ENCODE measurements at places on chromosomes 5 and 9.

DNA sequence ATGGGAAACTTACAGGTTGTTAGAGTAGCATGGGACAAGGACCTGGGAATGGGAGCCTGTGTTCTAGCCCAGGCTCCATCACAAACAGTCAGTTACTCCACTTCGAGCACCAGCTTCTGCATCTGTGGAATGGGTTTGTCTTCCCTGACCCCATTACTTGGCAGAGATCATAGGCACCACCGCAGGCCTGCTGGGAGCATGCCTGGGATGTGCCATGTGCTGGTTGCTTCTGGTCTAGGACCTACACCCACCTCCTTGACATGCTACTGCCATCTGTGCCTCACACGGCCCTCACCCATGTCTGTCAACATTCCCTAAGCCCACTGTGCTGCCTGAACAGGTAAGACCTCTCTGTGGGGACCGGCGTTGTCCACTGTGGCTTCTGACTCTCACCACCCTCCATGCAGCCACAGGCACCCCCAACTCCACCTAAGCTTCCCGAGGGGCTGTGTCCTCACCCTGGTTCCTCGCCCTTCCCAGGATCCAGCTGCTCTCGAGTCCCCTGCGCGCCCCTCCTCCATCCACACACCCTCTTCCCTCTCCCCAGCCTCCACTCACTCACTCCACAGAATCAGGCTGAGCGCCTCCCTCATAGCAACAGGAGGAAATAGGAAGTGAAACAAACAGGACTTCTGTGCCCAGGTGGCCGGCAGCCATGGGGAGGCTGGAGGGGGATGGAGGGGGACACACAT is 85.9 kb upstream of the FAM120A start:
- DNase-seq = no peak

DNA sequence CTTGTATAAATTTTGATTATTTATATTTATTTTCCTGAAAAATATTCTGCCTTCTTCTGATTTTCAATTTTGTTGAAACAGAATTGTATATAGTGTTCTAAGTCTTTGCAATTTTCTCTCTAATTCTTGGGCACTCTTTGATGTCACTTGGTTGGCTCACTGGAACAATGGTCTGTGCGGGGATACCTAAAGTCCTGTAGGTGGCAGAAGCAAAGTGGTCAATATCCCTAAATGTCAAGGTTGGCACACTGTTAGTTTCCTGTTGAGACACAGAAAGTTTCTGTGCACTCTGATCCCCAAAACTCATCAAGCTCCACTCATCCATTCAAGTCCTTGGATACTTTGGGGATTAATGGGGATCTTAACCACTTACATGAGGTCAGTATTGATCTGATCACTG is 480.8 kb upstream of the CCNG1 start:
- no peak for DNase-seq

- no peak for DNase-seq
Observed at GRCh38 chr9:38390851-38391250, 1.7 kb upstream of the ALDH1B1 start.

GRCh38 chr9:757246-757881 is 84.1 kb upstream of the DMRT1 start:
- peak; percentile 57 for DNase-seq

DNA sequence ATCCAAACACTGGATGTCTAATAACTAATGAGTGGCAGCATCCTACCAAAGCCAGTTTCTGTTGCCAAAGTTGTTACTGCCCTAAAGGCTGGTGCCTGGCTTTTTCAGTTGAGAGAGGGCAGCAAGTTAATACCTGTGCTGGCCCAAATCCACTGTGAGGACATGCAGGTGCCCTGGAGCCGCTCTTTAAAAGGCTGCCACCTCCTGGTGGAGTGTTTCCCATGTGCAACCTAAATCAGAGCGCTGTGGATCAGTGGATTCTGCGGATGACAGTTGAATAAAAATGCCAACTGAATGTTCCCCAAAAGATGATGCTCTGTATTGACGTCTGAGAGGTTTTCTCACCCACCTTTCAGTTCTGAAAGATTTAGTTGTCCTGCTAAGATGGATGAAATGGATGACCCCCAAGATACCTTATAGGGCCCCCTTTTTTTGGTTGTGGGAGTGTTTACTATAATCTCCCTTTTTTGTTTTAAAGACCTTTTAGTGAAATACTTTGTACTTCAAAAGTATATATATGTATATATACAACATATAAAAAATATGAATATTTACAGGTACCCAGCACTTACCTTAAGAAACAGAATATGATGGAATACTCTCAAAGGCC is 146.4 kb downstream of the EGFLAM start:
- DNase-seq = peak; percentile 51

- no peak for DNase-seq
Observed at GRCh38 chr5:167561796-167562195, 729.6 kb upstream of the WWC1 start.

- no peak for DNase-seq
Observed at GRCh38 chr9:124520206-124520596, 13.0 kb upstream of the NR5A1 start.

DNA sequence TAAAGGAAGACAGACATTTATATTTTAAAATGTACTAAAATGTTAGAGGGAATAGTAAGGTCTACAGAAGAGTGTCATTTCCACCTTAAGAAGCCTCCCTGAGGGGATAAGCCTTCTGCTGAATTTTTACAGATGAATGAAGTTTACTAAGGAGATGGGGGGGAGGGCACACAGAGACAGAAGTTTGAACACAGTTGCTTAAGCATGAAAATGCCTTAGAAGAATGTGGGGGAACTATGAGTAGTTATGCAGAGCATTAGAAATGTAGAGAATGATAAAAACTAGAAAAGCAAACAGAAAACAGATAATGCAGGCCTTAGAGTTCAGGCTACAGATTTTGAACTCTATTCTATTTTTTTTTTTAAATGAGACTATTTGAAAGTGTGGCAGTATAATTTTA is 232.2 kb upstream of the VLDLR start:
- no peak for DNase-seq

- DNase-seq = peak; percentile 76
Observed at GRCh38 chr5:145495741-145496140, 339.4 kb downstream of the PRELID2 start.
